ENCODE measurements at places on chromosomes 3 and 15.

DNA sequence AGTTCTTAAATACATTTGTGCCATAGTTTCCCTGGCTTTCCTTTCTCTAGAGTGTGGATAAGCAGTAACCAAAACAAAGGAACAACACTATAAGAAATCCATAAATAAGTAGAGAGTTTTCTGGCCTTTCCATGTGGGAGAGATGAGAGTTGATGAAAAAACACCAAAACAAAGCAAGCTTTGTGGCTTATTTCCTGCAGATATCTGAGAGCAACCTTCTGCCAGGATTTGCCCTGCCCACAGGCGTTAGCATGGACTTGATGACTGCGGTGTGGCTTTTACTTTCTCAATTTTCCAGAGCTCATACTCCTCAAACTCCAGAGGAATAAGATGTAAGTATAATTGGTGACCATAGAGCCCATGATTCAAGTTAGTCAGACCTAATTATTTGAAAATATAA lies 194.9 kb downstream of the RAP2B start:
- DNase-seq: no peak

DNA sequence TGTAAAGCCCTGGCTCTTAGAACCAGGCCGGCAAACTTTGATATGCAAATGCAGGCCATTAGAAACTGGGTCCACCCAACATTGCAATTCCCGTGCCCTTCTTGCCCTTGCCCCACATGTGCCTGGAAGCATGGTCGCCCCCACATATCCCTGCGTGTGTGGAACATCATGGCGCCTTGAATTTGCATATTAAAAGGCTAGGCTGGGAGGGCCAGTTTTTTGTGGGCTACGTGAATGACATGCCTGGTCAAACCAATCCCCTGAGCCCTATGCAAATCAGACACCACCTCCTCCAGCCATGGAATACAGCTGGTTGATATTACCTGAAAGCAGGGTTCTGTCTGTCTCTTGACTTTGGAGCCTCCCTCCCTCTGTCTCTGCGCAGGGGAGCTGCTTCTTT lies 58.7 kb upstream of the ARHGEF26 start:
- no peak for DNase-seq

DNA sequence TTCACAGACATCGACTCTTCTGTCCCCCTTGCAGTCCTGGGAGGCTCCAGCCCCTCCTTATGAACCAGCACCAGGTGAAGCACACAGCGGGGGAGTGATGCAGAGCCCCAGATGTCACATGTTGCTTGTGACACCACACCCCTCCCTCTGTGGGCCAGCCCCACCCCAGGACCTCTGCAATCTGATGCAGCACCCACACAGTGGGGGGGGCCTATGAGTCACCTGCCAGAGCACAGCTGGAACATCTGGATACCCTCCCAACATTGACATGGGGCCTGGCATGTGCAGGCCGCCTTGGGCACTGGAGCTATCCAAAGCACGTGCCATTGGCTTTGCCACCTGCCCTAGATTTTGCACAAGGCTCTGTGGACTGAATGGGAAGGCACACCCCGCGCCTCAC lies 70.5 kb downstream of the FEM1B start:
- no peak for DNase-seq

- DNase-seq: no peak
These were observed 18.0 kb upstream of the RYR3 start for GRCh38 chr15:33292717-33293307.

DNA sequence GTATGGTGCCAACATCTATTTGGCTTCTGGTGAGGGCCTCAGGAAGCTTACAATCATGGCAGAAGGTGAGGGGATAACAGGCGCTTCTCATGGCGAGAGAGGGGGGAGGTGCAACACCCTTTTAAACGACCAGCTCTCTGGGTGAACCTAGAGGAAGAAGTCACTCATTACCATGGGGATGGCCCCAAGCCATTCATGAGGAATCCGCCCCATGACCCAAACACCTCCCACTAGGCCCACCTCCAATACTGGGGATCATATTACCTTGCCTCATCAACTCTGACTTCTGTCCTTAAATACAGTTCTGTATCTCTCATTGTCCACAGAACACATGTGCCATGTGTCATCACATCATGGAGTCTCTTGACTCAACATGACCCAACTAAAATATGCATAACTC lies 37.5 kb upstream of the CLRN1 start:
- DNase-seq: no peak

All from activated CD4-positive, CD25-positive, alpha-beta regulatory T cell (primary cell).